Skin of body (tissue), 3 donors: ENCODE measurements at places on chromosomes 4 and X. TPM values are rescaled to one million over a fixed set of nuclear protein-coding genes. Genes with fewer than 3 reads are reported as not detected.

Gene PALLD
- total RNA-seq = 121 TPM

Gene MAOB
- total RNA-seq = 2.5 TPM

Gene CNKSR2
- total RNA-seq = 8.2 TPM

Gene RNF4
- total RNA-seq = 44.1 TPM

Gene SLC6A14
- 11.2 TPM for total RNA-seq

Gene POU3F4
- total RNA-seq = 0.10 TPM

Gene VEGFD
- 2.6 TPM for total RNA-seq

Gene RASSF6
- total RNA-seq = 0.89 TPM

Gene KLF3
- total RNA-seq = 48.2 TPM

Gene PCSK1N
- 0.30 TPM for total RNA-seq

Gene GASK1B
- 46.3 TPM for total RNA-seq

Gene RAB33A
- 0.39 TPM for total RNA-seq

Gene GAGE10
- total RNA-seq = not detected

Gene MAGED4
- total RNA-seq = 18.0 TPM

Gene PLRG1
- 47.2 TPM for total RNA-seq

Gene TBC1D8B
- 16.9 TPM for total RNA-seq

Gene C4orf51
- total RNA-seq = not detected

Gene RBMXL3
- total RNA-seq = not detected
